Bronchial epithelial cell (primary cell): ENCODE measurements at places on chromosomes 2 and 18. TPM values are rescaled to one million over a fixed set of nuclear protein-coding genes. Genes with fewer than 3 reads are reported as not detected.

DNA sequence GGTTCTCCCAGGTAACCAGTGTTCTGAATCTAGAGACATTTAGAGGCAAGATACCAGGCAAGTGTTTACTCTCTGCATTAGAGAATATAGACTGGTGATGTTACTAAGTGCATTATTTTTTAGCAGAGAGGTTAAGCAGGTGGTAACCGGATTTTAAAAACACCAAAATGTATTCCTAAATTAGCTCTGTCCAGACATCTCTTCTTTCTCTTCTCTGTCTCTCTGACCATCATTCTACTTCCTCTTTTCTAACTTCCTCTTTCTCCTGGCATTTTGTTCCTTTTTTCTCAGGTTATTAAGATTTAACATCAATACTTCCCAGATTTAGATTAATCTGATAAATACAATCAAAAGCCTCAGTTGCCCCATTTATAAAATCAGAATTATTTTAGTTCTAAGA, 31.7 kb upstream of the DYNC1I2 start:
- no peak for DNase-seq

GRCh38 chr2:215413974-215414373, 21.9 kb downstream of the FN1 start:
- DNase-seq, result no peak

GRCh38 chr2:154546341-154546740, 152.2 kb upstream of the KCNJ3 start:
- no peak for DNase-seq

DNA sequence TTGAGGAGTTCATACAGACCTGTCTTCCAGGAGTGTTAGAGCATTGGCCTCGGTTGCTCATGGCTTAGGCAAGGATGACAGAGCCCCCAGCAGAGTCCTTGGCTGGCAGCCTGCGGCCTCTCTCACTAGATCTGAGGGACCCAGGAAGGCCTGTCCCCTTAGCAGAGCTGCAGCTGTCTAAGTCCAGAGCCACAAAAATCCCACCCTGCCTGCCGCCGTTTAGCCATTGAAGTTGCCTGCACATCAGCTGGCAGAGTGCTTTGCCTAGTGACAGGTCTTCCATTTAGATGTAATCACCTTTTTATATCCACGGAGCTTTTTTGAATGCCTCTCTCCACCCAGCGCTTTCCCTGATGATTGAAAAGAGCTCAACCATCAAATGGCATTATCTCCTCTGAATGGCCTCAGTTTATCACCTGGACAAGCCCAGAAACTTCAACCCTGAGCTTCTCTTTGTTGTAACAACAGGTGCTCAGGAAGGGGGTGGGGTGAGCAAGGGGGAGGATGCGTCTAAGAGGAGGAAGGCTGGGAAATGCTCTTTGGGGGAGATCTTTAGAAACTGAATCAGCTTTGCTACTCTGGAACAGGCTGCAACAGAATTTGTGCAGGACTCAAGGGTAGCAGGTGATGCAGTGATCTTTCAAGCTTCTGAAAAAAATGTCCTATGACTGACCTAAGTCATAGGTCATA, 71.9 kb downstream of the TNP1 start:
- no peak for DNase-seq

DNA sequence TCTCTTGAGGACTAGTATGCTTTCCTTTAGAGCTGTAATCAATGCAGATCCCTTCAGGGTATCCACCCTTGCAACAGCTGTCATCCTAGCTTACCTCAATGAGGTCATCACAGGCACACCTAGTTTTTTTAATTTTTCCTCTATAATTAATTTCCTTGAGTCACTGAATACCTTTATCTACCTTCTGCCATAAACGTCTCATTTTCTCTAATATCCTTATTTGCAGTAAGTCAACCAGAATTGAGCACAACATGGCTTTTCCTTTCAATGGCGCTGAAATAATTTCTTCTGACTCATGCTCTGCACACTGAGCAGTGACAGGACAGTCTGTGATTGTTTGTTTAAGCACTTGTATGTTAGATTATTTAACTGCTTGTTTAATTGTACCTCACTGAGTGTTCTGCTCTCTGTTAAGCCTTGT, 49.4 kb downstream of the ETAA1 start:
- peak; percentile 84 for DNase-seq

GRCh38 chr18:73827801-73828200, 319.8 kb downstream of the FBXO15 start:
- DNase-seq, result no peak

DNA sequence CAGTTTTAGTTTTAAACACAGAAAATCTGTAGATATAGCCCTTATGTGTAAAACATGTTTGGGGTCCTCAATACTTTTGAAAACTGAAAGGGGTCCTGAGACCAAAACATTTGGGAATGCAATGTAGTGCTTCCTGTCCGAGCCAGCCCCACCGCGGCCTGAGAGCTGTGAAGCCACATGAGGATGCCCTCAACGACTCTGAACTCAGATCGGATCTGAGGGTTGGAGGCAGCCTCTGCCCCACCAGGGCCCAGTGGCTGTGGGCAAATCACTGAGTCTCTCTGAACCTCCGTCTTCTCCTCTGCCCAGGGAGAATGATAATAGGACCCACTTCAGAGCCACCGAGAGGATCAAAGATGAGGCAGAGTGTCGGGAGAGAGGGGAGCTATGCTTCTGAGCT, 33.4 kb upstream of the HPCAL1 start:
- no peak for DNase-seq

GRCh38 chr18:63508596-63508995, 31.8 kb downstream of the SERPINB5 start:
- no peak for DNase-seq

DNA sequence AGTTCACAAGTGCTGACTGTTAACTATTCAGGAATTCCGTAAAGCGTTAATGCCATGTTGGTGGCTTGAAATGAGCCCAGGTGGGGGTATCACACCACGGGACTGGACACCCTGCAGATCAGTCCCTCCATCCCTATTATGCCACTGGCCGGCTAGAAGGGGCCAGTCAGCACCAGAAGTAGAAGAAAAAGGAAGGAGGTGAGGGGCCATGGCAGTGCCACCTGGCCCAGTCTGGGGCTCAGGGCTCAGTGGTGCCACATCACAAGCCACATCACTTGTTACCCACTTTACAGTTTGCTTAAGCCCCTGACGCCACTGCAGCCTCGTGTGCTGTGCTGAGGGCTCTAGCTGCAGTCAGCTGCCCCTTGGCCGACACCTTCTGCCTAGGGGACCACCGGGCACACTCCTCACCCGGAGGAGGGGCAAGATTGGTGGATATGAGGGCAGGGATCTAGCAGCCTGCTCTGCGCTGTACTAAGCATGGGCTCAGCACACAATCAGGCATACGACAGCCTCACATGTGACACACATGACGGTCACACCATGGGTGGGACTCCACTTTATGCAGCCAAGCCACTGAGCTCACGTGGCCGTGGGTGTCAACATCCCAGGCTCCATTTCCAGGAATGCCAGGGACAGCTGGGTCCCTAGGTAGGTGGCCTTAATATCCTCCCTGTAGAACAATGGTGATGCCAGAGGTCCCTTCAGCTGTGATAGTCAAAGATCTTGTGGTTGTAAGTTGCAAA, 3.6 kb downstream of the LIMS2 start:
- no peak for DNase-seq

GRCh38 chr18:47968721-47969120, 38.3 kb upstream of the SMAD2 start:
- DNase-seq, result no peak

ITGB6 gene
- 21.1 and 31.5 TPM in 2 replicates for total RNA-seq

CDH2 gene
- total RNA-seq, result 0.13 and 0.79 TPM in 2 replicates

TNFRSF11A gene
- under 0.01 and 1.2 TPM in 2 replicates for total RNA-seq

DPYSL5 gene
- total RNA-seq, result not detected in 2 replicates

CBLN2 gene
- total RNA-seq, result not detected in 2 replicates

TRIM54 gene
- not detected in 2 replicates for total RNA-seq
